Activated CD8-positive, alpha-beta T cell treated with anti-CD3 and anti-CD28 coated beads, Interleukin-2, amount 10 ng/mL, durations not matched to agents 7 days and 5 days (primary cell): ENCODE measurements at places on chromosomes 5 and 9.

DNA sequence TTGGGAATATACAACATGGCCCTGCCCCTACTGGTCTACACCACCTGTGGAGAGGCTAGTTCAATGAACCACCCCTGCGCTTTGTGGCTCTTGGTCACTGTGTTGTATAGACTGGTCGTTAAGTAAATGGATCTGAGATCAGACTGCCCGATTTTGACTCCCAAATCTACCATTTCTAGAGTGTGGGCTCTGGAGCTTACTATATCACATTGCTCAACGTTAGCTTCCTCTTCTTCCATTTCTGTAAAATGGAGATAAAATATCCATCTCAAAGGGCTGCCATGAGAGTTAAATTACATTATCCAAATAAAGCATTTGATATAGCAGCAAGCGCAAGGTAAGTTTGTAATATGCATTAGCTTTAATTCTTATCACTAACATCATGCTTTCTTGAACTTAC, 52.7 kb upstream of the IFNK start:
- no peak for DNase-seq

- DNase-seq, result no peak
These were observed 11.7 kb downstream of the DNM1 start for GRCh38 chr9:128214571-128215490.

GRCh38 chr9:18501949-18502348, 28.0 kb downstream of the ADAMTSL1 start:
- no peak for DNase-seq

GRCh38 chr5:175590471-175590881, 67.4 kb upstream of the HRH2 start:
- DNase-seq, result no peak

- no peak for DNase-seq
These were observed 39.6 kb downstream of the SNX30 start for GRCh38 chr9:112789891-112790774.

DNA sequence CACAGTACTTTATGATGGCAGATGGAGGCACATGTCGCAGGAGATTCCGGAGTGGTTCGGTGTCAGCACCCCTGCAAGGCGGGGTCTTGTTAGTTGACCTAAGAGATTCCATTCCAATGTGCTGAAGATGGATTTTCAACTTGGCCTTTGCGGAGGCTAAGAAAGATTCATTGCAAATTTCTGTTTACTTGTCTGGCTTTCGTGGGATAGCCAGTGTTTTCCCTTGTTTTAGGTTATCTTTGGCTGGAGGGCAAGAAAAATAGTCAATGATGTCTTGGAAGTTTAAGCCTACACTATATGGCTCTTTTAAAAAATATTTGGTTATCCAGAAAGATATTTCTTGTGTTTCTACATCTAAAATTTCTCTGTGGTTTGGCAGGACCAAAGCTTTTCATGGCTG, 123.6 kb upstream of the PTCH1 start:
- no peak for DNase-seq

DNA sequence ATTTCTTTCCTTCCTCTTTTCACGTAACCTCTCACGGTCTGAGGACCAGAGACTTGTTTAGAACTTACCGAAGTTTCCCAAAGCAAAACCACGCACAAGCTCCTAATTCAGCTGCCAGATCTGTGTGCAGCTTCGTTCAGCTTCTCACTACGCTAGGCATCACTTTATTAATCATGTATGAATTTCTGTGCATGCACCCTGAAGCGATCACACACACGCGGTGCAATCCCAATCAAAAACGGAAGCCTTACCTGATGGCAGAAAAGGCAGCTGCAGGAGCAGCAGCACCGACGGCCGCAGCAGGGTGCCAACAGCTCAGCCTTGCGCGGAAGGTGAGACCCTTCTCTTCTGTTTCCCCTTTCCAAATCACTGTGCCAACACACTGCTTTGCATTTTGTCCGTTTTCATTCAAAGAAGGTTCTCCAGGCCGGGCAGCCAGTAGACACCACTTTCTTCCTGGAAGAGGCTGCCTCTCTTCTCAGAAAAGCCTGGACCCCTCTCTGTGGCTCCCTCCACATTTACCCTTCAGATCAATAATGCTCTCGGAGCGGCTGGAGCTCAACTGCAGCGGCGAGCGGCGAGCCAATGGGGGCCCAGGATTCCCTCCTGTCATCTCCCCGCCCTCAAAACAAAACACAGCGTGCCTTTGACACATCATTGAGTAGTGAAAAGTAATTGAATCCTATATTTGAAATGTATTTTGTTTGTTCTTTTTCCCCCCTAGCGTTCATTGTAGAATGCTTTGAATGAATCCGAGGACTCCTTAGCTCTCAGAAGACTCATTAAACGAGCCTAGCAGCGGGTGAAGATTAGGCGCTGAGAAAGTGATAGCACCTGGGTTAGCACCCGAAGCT, at the start of gene CDH12:
Gene CDH12, minus strand, starts transcription at position 538 of the 854 bp plus-strand sequence.
- no peak for DNase-seq

DNA sequence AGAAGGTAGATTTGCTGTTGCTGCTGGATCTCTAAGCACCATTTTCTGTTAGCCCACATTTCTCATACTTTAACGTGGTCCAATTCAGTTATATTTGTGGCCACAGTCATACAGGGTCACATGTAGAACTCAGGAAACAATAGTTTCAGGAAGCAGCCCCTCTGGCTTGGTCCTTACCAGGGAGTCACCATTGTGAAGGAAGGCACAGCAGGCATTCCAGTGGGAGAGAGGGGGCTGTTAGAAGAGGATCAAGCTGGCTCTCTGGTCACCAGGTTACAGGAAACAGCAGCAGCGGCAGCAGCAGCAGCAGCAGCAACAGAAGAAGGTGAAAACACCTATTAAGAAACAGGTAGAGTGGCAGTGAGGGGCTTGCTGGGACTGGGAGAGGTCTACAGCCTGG, 14.5 kb downstream of the C9orf43 start:
- no peak for DNase-seq
